ENCODE measurements at places on chromosomes 11 and 22.

DNA sequence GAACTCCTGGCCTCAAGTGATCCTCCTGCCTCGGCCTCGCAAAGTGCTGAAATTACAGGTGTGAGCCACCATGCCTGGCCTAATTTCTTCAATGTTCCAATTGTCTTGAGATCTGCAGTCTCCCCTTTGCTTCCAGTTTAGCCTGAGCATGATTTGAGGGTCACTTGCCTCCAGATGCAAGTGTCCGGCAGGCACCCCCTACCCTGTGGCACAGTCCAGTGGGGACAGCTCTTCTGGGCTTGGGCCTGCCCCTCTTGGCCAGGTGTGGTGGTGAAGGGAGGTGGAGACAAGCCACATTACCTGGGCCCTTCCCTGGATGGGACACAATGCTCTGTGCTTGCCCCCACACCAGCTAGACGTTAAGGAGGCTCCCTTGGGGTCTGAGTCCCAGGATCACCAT lies 21.3 kb upstream of the CACNG2 start:
- DNase-seq = no peak

- no peak for DNase-seq
Observed at GRCh38 chr11:76329983-76330382, 50.9 kb downstream of the THAP12 start.

DNA sequence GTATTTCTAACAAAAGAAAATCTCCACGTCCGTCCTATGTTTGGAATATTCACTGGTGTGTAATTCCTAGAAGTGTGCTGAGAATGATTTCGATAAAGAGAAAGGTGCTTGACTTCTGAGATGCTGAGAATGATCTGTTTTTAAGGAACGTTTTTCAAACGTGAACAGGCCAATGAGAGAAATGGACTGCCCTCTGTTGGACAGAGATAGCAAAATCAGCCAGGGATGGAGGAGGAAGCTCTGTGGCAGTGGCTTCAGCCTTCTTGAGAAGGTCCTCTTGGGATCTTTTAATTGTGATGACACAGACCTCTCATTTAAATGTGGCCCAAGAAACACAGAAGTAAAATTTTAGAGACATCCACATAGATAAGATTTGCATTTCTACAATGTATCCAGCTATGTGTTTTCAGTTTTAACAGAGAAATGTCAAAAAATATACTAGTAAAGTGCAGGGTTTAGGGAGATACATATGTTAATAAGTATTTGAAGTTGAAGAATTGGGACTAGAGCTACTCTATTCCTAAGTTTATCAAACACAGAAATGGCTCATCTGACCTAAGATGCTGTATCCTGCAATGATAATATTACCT lies 84.0 kb upstream of the RCN1 start:
- peak; percentile 7 for DNase-seq

- no peak for DNase-seq
Observed at GRCh38 chr11:85806876-85807275, 4.1 kb downstream of the SYTL2 start.
